T-helper 2 cell treated with Interferon-gamma antibody and Interleukin-4, amounts not matched to agents 5 μg/mL and 100 μg/mL, for 36 hours (primary cell): ENCODE measurements at places on chromosomes 6 and 20.
A peak's percentile ranks its signal among the peaks of the same experiment; 100 is the strongest.

- H3K27me3 ChIP-seq: no peaks in the 10 kb centered on the region
- no peaks in the 10 kb centered on the region for H3K36me3 ChIP-seq
- no peaks in the 10 kb centered on the region for H3K4me1 ChIP-seq
Measured at GRCh38 chr6:97572943-97573342, 289.9 kb upstream of the MMS22L start.

DNA sequence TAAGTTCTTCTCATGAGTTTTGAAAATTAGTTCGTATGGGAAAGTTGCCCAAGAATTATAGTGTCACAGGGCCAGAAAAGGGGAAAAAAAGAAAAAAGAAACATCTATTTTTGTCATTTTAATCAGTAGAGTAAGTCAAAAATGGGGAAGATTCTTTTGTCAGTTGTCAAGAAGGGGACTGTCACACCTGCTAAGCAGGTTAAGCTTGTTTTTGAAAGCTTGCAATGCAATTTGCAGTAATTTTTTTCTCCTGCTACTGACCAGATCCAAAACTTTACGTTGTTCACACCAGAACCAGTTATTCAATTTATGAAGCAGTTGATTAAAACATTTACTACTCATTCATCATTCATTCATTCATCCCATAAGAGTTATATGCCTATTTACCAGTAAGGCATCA, 171.4 kb downstream of the SOX4 start:
- peaks cover 4% of the 10 kb centered on the region for H3K27me3 ChIP-seq
- H3K36me3 ChIP-seq: no peaks in the 10 kb centered on the region
- DNase-seq: no peak

DNA sequence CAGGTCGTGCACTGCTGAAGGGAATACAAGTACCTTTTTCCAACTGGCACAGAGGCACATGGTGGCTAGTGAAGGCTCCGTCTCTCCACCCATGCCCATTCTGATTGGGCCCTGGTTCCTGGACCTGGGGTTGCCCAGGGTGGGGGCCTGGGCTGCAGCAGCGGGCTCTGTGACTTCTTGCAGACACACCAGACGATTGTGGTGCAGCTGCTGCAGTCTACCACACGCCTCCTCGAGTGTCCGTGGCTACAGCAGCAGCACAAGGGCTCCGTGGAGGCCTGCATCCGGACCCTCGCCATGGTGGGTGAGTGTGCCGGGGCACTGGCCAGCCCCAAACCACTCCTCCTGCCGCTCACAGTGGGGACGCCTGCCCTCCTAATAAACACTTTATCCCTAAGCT, 29.2 kb downstream of the UQCC2 start:
- no peaks in the 10 kb centered on the region for H3K27me3 ChIP-seq
- no peak overlapping the region for H3K27ac ChIP-seq
- H3K4me1 ChIP-seq: peaks cover 7% of the 10 kb centered on the region
- no peak overlapping the region for H3K4me3 ChIP-seq
- DNase-seq: no peak

DNA sequence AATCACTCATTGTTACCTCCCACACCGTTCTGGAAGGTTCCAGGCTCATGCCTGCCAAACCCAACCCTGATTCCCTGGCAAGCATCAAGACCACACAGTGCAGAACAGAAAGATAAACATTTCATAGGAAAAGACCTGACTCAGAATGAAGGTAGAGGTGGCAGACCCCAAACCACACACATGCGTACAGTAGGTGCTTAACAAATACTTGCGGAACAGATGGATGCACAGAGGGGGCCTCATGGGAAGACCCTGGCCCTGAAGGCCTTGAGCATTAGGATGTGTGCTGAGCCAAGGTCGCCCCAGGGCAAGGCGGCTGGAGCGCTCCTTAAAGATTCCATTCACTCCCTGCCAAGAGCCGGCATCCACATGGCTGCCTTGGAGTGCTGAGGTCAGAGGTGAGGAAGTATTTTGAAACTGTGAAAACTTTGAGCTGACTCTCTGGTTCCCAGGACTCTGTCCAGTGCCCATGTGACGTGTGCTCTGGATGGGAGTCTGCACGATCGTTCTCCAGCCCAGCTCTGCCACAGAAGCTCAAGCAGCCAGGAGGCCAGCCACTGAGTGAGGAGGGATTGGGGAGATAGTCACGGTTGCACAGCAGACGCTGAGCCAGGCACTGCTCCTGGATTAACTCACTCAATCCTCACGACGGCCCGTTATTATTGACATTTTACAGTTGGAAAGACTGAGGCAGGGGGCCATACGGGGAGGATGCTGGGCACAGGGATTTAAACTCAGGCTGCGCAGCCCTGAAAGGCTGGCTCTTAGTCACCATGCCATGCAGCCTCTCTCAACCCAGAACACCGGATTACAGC, 65.5 kb upstream of the AFDN start:
- H3K4me3 ChIP-seq: no peak overlapping the region
- no peak for DNase-seq
- no peaks in the 10 kb centered on the region for H3K36me3 ChIP-seq
- no peaks in the 10 kb centered on the region for H3K27me3 ChIP-seq
- H3K27ac ChIP-seq: no peak overlapping the region
- H3K4me1 ChIP-seq: no peaks in the 10 kb centered on the region

GRCh38 chr6:165768961-165769360, 105.9 kb upstream of the PDE10A start:
- peaks cover 4% of the 10 kb centered on the region for H3K27me3 ChIP-seq
- no peak overlapping the region for H3K4me3 ChIP-seq
- H3K27ac ChIP-seq: no peak overlapping the region
- peaks cover 3% of the 10 kb centered on the region for H3K4me1 ChIP-seq

GRCh38 chr6:85865420-85866369, 223.0 kb upstream of the SYNCRIP start:
- DNase-seq: no peak
- H3K36me3 ChIP-seq: no peaks in the 10 kb centered on the region
- H3K27me3 ChIP-seq: no peaks in the 10 kb centered on the region
- no peaks in the 10 kb centered on the region for H3K4me1 ChIP-seq

DNA sequence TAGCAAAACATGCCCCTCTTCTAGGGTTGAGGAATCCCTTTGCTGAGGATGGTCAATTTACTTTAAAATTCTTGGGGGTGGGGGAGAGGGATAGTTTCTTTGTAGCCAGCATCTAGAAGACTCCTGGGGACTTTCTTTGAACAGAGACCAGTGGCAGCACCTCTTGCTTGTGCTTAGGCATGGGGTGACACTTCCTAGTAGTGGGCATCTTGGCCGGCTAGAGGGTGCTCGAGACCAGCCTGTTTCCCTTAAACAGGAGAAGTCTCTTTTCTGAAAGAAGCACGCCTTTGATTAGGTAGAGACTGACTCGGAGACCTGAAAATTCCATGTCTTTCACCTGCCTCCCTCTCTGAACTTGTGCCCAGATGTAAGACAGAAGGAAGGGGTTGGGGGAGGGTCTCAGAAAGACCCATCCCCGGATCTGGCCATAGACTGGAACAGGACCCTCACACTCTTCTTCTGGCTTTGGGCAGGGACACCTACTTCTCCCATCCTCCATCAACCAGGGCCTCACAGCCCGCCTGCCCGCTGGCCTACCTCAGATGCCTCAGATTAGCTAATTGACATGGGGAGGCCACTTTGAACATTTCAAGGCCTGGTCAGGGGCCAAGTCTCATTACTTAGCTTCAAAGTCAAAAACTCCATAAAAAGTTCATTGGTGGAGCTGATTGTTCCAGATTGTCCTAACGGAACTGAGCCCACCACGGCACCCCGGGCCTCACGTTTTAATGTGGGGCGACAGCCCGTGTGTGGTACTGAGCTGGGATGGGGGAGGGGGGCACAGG, 172.2 kb downstream of the CDC5L start:
- H3K4me1 ChIP-seq: peaks cover 6% of the 10 kb centered on the region
- no peak overlapping the region for H3K27ac ChIP-seq
- no peaks in the 10 kb centered on the region for H3K36me3 ChIP-seq
- H3K4me3 ChIP-seq: no peak overlapping the region
- DNase-seq: no peak

GRCh38 chr6:38239719-38240451, 399.8 kb downstream of the BTBD9 start:
- no peaks in the 10 kb centered on the region for H3K36me3 ChIP-seq
- H3K27me3 ChIP-seq: no peaks in the 10 kb centered on the region
- no peak overlapping the region for H3K4me3 ChIP-seq
- H3K4me1 ChIP-seq: no peaks in the 10 kb centered on the region

GRCh38 chr20:35104685-35105295, 12.2 kb upstream of the TRPC4AP start:
- DNase-seq: no peak
- H3K27me3 ChIP-seq: peaks cover 5% of the 10 kb centered on the region
- no peak overlapping the region for H3K4me3 ChIP-seq
- H3K4me1 ChIP-seq: no peaks in the 10 kb centered on the region

- H3K27me3 ChIP-seq: no peaks in the 10 kb centered on the region
- H3K36me3 ChIP-seq: peaks cover 43% of the 10 kb centered on the region
- H3K27ac ChIP-seq: no peak overlapping the region
- no peak for DNase-seq
- peaks cover 2% of the 10 kb centered on the region for H3K4me1 ChIP-seq
Measured at GRCh38 chr6:35283361-35283760, 14.3 kb upstream of the DEF6 start.

DNA sequence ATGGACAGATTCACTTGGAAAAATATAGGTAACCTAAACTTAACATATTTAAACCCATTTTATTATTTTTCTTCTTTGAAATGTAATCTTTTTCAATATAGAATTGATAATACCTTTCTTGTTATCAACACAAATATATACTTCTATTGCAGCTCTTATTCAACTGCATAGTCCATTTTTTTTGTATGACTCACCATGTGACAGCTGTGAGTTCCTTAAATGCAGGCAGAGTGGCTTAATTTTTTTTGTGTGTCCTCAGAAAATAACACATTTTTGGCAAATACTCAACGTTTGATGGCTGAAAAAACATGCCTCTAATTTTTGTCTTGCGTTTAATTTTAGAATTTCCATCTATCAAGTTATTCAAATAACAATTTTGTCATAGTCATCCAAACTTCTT, 454.8 kb downstream of the PHF3 start:
- H3K4me3 ChIP-seq: no peak overlapping the region
- DNase-seq: no peak
- no peaks in the 10 kb centered on the region for H3K27me3 ChIP-seq
- no peak overlapping the region for H3K27ac ChIP-seq
- H3K36me3 ChIP-seq: no peaks in the 10 kb centered on the region
- no peaks in the 10 kb centered on the region for H3K4me1 ChIP-seq

GRCh38 chr6:163017801-163018200, 290.0 kb downstream of the PACRG start:
- no peak overlapping the region for H3K27ac ChIP-seq
- DNase-seq: no peak
- H3K4me1 ChIP-seq: no peaks in the 10 kb centered on the region
- no peaks in the 10 kb centered on the region for H3K36me3 ChIP-seq
- no peaks in the 10 kb centered on the region for H3K27me3 ChIP-seq

DNA sequence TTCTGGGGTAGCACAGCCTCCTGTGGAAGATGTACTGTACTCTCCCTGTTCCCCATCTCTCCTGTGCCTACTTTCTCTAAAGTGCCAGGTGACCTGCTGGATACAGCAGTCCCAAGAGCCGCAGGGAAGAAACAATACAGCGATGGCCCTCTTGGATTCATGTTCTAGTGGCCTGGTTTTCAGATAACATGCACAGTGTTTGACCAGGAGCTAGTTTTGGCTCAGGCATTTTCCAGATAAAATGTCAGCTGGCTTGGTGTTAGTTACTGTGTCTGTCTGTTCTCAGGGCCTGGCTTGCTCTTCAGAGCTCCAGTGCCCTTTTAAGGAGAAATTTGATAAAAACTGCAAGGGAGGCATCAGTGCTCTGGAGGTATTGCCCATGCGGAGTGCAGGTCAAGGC, 41.3 kb downstream of the GABRR2 start:
- H3K4me3 ChIP-seq: no peak overlapping the region
- peaks cover 3% of the 10 kb centered on the region for H3K4me1 ChIP-seq
- DNase-seq: no peak
- peaks cover 2% of the 10 kb centered on the region for H3K27me3 ChIP-seq
- no peak overlapping the region for H3K27ac ChIP-seq

DNA sequence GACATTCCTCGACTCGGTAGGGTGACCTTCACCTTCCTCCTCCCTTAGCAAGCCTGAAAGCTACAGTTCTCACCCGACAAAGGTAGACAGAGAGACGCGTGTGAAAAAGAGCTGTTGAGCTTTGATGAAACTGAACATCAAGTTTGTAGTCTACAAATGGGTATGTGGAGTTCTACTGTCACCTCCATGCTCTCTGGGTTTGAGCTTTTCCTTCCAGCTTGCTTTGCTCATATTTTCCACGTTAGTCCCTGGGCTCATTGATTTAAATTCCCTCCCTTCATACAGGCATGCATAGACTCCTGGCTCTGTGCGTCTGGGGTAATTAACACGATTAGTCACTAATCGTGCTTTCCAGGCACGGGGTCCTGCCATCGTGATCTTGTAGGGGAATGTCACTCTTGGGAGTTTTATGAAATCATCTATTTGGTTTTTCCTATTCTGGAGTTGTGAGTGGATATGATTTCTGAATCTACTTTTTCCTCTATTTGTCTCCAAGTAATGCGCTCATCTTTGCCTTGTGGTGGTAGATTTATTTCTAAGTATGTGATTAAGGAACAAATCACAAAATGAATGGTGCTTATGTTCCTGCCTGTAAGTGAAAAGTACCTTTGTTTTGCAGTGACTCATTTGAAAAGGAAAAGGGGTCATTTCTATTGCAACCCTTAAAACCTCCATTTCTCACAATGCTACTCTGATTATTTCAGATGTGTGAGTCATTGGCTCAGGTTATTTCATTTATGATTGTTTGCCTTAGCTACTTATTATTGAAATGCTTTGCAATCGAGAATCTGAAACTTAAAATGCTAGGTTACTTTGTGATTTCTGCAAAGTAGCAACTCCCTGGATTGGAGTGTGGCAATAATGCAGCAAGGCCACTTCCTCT, 154.6 kb downstream of the ZDHHC14 start:
- peaks cover 4% of the 10 kb centered on the region for H3K36me3 ChIP-seq
- H3K27ac ChIP-seq: peak overlapping the region; percentile 88
- H3K27me3 ChIP-seq: peaks cover 10% of the 10 kb centered on the region
- H3K4me1 ChIP-seq: peaks cover 44% of the 10 kb centered on the region

DNA sequence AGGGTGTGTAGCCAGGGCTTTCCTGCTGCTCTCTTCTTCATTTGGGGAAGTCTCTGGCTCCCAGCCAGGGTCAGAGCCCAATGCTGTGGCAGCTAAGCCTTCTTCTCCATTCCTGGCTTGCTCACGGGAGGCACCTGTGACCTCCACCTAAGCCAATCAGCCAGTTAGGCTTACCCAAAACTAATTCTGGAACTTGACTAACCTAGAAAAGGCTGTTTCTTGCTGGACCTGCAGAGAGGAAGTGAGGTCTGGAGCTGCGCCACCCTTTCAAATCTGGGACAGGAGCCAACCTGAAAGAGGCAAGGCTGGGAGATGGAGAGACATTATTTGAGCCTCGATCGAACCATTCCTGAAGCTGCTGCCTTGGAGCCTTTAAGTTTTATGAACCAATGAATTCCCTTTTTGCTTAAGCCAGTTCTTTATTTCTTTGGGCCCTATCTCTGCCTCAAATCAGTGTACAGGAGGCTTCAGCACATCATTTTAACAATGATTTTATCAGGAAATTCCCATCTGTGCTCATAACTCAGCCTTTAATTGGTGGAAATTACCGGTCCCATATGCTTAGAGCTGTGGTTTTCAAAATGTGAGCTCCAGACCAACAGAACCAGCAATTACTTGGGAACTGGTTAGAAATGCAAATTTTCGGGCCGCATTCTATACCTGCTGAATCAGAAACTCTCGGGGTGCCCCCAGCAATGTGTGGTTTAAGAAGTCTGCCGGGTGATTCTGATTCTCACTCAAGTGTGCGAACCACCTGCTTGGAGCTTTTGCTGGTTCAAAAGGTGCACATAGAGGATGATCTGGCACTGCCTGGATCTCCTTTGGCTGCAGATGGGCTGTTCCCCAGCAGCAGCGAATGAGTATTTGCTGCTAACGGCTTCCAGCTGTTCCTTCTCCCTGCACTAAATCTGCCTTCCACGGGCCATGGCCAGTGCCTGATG, 97.4 kb upstream of the RNF24 start:
- no peaks in the 10 kb centered on the region for H3K36me3 ChIP-seq
- H3K27me3 ChIP-seq: peaks cover 7% of the 10 kb centered on the region
- peaks cover 46% of the 10 kb centered on the region for H3K4me1 ChIP-seq
- no peak overlapping the region for H3K4me3 ChIP-seq
- peak; percentile 32 for DNase-seq
